ENCODE measurements at places on chromosomes 11 and 22.

DNA sequence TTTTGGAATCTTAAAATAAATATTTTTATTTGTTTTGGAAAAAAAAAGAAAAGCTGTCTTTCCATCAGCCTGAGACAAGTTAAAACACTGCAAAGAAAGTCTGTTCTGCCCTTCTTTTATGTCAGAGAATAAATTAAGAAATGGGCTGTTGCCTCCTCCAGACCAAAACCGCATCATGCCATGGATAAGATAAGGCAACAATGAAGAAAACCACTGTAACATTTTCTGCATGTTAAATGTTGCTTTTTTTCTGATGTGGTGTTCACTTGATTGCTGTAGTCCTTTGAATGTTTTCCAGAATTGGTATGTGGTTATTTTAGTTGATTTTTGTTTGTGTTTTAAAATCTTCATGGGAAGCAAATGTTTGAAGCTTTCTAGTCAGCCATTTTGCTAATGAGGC, 319.2 kb upstream of the CNTN5 start:
- no peak overlapping the region for H3K27ac ChIP-seq
- H3K36me3 ChIP-seq, result no peaks in the 10 kb centered on the region
- no peak overlapping the region for H3K4me3 ChIP-seq
- no peaks in the 10 kb centered on the region for H3K27me3 ChIP-seq
- DNase-seq, result no peak

DNA sequence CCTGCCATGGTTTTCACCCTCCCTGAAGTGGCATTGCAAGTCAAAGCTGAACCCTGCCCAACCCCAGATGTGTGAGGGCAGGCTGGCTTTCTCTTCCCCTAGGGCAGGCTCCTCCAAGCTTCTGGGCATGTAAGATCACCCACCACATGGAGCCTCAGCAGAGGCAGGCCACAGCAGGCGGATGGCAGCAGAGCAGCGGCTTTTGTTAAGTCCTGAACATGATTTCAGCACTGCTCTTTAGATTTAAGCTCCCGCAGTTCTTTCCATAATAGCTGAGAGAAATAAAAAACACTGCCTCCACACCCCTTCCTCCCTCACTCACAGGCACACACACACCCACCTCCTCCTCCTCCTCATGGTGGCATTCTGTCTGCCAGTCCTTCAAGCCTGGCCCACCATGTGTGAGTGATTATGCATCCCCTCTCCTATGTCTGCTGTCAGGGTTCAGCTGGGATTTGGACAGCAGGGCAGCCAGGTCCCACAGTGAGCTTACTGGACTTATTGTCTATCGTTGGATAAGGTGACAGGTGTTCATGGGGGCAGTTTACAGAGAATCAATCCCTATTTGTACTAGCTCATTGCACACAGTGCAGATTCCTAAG, 5.0 kb upstream of the NTM start:
- H3K36me3 ChIP-seq, result no peaks in the 10 kb centered on the region
- no peak overlapping the region for H3K4me3 ChIP-seq
- peaks cover 4% of the 10 kb centered on the region for H3K27me3 ChIP-seq
- H3K27ac ChIP-seq, result no peak overlapping the region
- no peak for DNase-seq
- H3K4me1 ChIP-seq, result no peaks in the 10 kb centered on the region

GRCh38 chr22:47422736-47423135, 660.3 kb downstream of the TBC1D22A start:
- H3K4me1 ChIP-seq, result no peaks in the 10 kb centered on the region
- H3K36me3 ChIP-seq, result no peaks in the 10 kb centered on the region
- H3K27ac ChIP-seq, result no peak overlapping the region
- H3K27me3 ChIP-seq, result no peaks in the 10 kb centered on the region
- no peak for DNase-seq

DNA sequence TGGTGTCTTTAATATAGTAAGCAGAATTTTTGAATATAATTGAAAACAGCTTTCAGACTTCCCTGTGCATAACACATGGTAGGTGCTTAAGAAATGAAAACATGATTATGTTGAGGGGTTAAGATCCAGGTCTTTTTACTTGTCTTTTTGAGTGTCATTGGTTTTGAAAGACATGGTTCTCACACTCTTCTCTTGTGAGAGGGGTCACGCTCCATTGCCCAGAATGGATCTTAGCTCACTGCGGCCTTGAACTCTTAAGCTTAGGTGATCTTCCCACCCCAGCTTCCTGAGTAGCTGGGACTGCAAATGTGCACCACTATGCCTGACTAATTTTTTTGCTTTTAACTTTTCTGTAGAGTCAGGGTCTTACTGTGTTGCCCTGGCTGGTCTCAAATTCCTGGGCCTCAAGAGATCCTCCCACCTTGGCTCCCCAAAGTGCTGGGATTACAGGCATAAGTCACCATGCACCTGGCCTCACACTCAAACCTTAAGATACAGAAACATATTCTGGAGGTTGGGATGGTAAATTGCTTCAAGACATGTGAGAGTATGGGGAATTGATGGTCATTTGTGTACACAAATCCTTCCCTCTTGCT, 1.4 kb downstream of the SPCS2 start:
- H3K27ac ChIP-seq, result peak overlapping the region; percentile 96
- DNase-seq, result no peak
- peaks cover 2% of the 10 kb centered on the region for H3K27me3 ChIP-seq
- H3K4me1 ChIP-seq, result peaks cover 37% of the 10 kb centered on the region

- DNase-seq, result no peak
- no peak overlapping the region for H3K27ac ChIP-seq
- no peaks in the 10 kb centered on the region for H3K36me3 ChIP-seq
- H3K27me3 ChIP-seq, result peaks cover 2% of the 10 kb centered on the region
Measured at GRCh38 chr22:28283068-28283654, 364.1 kb upstream of the PITPNB start.

DNA sequence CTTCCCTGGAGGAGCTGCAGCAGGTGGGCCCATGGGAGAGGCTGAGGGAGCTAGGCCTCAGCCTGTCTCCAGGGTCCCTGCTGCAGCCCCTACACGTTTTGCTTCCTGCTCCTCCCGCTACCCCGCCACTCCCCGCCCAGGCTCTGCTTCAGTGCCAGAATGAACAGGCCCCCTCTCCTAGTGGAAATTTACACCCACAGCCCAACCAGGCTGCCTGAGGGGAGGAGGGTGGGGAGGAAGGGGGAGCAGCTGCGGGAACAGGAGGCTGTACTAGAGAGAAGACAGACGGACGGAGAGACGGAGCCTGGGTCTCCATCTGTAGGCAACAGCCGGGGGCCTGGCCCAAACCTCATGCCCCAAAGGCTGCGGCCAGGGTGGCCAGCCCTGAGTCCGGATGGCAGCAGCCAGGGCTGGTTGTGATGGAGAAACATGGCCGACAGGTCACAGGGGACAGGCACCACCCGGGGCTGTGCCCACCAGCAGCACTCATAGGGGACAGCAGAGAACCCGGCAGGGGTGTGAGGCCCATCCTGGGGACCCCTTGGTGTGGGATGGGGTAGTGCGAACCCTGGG, 20.6 kb downstream of the FLRT1 start:
- peaks cover 3% of the 10 kb centered on the region for H3K4me1 ChIP-seq
- H3K27me3 ChIP-seq, result peaks cover 5% of the 10 kb centered on the region
- H3K4me3 ChIP-seq, result no peak overlapping the region

- DNase-seq, result no peak
- no peaks in the 10 kb centered on the region for H3K4me1 ChIP-seq
- H3K36me3 ChIP-seq, result no peaks in the 10 kb centered on the region
- no peak overlapping the region for H3K4me3 ChIP-seq
- H3K27ac ChIP-seq, result no peak overlapping the region
Measured at GRCh38 chr22:47180796-47181195, 418.3 kb downstream of the TBC1D22A start.

DNA sequence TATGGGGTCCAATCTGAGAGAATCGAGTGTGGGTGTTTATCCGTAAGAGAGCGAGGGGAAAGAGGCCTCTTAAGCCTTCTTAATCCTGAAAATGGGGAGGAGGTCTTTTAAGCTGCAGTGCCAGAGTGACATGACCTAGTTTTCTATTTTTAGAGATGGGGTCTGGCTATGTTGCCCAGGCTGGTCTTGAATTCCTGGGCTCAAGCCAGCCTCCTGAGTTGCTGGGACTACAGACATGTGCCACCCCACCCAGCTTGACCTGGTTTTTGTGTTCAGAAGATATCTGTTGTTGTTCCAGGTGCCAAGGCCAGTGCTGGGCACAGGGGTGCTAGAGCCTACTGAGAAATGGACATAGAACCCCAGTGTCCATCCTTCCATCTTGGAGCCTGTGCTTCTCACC, 1.4 kb downstream of the BAD start:
- H3K4me1 ChIP-seq, result peaks cover 15% of the 10 kb centered on the region
- no peaks in the 10 kb centered on the region for H3K27me3 ChIP-seq
- DNase-seq, result no peak

DNA sequence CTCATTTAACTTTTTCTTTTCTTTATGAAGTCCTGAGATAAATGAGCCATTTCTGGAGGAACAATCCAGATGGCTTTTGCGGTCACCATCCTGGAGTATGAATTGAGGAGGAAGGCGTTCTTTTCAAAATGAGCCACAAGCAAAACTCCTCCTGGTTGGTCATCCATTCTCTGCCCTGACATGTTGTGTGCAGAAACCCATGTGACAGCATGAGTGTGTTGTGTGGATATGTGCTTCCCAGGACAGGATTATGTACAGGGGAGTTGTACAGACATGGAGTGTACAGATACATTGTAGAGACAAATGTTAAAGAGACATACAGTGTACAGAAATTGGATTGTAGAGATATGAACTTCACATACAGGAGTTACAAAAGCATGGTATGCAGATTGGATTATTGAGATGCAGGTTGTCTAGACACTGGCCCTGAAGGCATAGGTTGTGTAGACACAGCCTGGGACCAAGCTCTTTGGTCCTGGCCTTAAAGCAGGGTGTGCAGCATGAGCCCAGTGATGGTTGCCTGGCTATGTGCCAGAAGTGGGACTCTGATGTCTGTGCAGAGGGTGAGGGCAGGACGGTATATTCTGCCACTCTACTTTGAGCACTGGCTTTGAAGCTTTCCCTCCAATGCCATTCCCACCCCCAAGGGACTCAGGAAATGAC, 178.5 kb upstream of the ZBED5 start:
- H3K4me3 ChIP-seq, result no peak overlapping the region
- peaks cover 3% of the 10 kb centered on the region for H3K27me3 ChIP-seq
- H3K4me1 ChIP-seq, result no peaks in the 10 kb centered on the region
- no peak for DNase-seq
- H3K36me3 ChIP-seq, result no peaks in the 10 kb centered on the region

DNA sequence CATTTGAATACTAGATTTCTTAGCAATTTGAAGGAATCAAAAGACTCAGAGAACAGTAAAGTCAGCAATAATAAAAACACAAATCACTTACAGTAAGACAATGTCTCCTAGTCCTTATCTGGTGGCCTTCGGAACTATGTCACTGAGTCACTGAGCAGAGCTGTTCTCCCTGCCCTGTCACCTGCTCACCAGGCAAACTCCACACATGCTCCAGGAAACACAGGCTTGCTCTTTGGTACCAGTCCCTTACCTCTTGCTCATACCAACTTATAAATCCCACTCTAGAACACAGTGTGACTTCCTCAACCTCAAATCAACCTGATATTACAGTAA, 81.1 kb upstream of the CHRM4 start:
- H3K27ac ChIP-seq, result no peak overlapping the region
- peaks cover 2% of the 10 kb centered on the region for H3K36me3 ChIP-seq
- H3K4me1 ChIP-seq, result peaks cover 4% of the 10 kb centered on the region
- no peak overlapping the region for H3K4me3 ChIP-seq

GRCh38 chr22:27213766-27214581, 556.6 kb downstream of the MIAT start:
- H3K4me1 ChIP-seq, result no peaks in the 10 kb centered on the region
- H3K27ac ChIP-seq, result no peak overlapping the region
- no peaks in the 10 kb centered on the region for H3K36me3 ChIP-seq
- no peaks in the 10 kb centered on the region for H3K27me3 ChIP-seq
- H3K4me3 ChIP-seq, result no peak overlapping the region
- no peak for DNase-seq

DNA sequence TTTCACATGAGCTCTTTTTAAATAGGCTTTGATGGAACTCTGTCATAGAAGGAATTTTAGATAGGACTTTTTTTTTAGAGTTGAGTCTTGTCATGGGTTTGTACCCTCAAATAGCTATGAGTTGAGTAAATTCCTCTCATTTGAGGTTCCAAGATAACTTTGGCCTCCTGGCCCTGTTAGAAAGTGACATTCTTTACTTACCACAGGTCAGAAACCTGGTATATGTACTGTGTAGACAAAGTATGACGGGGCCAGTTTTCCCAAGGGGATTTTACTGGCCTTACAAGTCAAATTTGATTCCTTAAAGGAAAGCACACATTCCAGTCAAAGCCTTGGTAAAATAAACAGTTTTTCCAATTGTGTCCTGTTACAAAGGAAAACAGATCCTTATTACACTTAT, 729.3 kb upstream of the LUZP2 start:
- H3K36me3 ChIP-seq, result no peaks in the 10 kb centered on the region
- H3K4me3 ChIP-seq, result no peak overlapping the region
- no peaks in the 10 kb centered on the region for H3K27me3 ChIP-seq
- DNase-seq, result no peak
- no peak overlapping the region for H3K27ac ChIP-seq
